NCI-H524 (cell line): ENCODE measurements at places on chromosomes 2 and 18.

GRCh38 chr2:143856978-143857377, 662.9 kb downstream of the ZEB2 start:
- DNase-seq = no peak

DNA sequence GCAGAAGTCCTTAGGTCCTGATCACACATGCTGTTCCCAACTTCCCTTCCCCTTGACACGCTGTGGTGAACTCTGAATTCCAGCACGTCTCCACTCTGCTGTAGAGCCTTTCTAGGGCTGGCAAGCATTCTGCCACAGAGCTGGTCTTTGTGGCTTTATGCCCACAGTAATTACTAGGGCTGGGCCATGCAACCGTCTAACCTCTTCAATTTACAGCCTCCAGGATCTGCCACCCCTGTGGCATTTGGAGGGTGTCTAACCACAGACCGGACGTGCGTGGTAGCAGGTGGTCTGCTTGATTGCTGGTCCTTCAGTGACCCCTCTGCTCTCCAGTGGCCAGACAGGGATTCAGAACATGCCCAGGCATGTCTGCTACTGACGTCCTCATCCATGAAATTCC, 43.1 kb upstream of the TGFA start:
- DNase-seq = no peak

DNA sequence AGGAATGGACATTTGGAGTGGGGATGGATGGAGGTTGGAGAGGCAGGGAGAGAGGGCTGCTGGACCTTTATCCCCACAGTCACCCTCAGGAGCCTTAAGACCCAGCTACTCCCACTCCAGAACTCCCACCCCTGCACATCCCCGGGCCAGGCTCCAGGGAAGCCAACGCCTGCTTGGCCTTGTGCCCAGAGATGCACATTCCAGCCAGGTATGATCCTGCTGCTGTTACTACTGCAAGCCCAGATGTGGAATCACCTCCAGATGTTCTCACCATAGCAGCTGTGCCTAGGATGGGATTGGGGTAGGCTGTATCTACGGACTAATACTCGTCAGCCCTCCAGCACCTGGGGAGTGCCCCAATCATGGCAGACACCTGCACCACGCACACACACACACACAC, 71.7 kb downstream of the ZFP36L2 start:
- DNase-seq = no peak

DNA sequence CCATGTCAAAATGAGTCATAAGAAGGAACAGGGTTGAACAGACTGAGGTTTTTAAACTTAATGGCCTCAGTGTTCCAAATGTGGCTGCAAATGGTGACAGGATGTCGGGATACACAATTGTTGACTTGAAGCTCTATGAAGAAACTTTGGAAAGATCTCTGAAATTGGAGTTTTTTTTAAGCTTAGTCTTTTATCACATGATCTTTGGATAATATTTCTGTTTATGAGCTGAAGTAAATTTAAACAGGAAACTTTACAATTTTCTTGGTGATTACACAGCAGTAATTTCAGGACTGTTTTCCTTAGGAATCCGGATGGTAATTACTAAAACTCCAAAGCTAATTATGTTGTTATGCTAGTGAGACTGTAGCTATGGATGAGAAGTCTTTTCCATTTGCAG, 199.1 kb upstream of the NRXN1 start:
- DNase-seq = no peak

DNA sequence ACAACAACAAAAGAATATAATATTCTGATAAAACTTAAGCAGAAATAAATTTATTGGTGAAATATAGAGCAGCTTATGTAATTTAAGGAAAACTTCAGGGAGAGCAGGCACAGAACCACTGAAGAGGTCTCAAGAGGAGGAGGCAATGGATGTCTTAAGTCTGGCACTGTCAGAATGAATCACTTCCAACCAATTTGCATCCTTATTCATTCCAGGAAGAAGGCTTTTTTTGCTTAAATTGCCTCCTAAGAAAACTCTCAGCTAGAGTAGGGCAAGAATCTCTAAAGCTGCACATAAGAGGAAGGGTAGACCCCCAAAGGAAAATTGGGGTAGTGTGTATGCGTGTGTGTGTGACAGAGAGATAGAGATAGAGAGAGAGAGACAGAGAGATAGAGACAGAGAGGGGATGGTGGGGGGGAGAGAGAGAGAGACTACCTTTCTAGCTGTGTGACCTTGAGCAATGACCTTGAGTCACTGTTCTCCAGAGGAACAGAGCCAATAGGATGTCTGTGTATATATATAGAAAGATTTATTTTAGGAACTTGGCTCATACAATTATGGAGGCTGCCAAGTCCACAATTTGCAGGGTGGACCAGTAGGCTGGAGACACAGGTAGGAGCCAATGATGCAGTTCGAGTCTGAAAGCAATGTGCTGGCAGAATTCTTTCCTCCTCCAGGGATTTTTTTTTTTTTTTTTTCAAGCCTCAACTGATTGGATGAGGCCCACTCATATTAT, 96.4 kb upstream of the LINC00305 start:
- no peak for DNase-seq

DNA sequence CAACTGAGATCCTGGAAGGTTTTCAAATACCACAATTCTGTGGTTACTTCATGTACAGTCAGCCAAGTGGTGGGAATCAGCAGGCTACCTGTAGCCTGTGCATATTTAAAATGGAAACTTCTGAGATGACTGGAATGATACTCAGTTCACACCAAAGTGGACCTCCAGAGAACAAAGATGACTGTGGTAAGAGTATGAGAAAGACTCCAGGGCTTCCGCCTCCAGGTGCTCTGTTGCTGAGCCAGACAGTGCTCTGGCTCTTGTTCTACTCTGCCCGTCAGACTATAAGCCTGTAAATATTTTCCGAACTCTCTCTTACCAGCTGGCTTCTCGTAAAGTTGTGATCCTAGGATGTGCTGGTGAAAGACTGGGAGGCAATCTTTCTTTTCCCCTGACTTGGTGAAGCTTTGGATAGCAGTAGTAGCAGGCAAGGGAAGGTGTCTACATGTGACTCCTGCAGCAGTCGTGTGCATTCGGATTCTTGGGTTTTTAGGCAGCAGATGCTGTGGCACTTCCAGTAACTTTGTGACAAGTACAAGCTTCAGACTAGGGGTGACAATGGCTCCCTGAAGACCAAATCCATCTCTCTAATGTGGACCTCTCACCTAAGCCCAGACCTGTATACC, 23.1 kb downstream of the ST3GAL5 start:
- DNase-seq = no peak

DNA sequence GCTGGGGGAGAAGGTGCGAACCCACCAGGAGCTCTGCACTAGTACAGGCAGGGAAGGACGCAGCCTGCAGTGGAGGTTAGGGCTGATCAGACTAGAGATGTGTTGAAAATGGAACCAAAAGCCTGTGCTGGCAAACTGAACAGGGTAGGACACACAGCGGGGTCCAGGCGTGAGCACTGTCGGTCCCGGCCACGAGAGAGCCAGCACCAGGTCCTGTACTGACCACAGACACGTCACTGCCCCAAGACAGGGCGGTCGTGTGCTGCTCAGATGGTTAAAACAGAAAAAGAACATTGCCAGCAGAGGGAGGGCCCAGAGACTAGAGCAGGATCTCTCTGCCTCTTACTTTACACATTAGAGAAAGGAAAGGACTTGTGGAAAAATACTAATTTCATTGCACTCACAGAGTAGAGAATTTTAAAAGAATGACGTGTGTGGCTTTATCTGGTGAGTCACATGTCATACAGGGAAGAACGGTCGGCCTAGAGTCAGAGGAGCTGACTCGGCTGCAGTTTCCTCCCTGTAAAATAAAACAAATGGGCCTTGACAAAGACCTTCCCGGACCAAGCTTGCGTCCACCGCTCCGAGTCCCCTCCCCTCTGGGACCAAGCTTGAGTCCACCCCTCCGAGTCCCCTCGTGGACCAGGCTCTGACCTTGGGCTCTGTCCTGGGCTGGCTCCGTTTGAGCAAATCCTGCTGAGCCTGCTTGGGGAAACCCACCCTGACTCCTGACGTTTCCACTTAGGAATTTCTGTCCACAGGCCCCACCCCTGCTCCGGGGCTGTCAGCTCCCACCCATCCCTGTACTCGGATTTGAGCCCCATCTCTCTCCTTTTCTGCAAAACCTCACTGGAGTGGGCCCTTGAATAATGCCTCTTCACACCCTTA, 16.7 kb upstream of the ADI1 start:
- DNase-seq = no peak

DNA sequence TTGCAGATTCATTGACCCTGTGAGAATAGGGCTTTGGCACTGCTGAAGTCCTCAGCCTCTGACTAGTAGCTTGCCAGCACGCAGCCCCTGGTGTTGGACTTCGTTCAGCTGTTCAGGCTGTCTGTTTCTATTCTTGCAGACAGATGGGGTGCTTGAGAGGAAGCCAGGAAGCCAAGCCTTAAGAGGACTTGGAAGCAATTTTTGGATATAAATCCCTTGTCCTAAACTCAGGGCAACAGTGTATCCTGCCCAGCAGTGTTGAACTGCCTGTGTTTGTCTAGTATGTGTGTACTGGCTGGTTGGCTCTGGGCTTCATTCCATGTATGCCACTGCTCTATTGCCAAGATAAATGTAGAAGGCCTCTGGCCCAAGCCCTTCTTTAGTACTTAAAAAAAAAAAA, 108.6 kb downstream of the COMMD1 start:
- DNase-seq = peak; percentile 95

- DNase-seq = no peak
These were observed 45.6 kb downstream of the MREG start for GRCh38 chr2:215967590-215968378.

DNA sequence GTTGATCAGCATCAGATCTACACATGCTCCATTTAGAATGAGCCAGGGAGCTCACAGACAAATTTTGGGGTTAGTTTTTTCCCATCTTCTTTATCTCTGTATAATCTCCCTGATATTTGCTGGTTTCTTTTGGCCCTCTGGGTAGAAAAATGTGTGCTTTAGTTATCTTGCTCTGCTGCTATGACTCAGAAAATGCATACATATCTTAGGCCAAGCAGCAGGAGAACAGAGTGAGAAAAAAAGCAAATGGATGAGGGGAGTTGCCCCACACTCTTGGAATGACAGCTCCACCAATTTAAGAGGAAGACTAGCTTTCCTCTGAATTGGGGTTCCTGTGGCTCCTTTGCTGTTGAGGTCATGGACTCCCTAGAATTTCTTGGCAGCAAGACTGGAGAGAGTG, 331.8 kb downstream of the KCNJ3 start:
- no peak for DNase-seq

DNA sequence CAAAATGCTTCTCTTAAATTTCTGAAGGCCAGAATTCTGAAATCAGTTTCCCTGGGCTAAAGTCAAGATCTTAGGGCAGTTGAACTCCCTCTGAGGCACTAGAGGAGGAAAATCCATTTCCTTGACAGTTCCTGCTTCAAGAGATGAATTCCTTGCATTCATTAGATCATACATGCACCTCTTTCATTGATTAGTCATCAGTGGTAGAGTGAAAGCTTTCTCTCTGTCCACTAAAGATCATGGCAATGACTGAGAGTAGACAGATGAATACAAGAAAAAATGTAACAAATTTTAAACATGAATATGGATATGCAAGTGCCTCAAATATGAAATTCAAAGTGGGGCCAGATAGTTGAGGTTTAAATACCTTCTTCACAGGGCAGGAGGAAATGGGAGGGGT, 693.4 kb upstream of the TMEFF2 start:
- DNase-seq = no peak

GRCh38 chr2:35081001-35081621, 1274.5 kb upstream of the CRIM1 start:
- no peak for DNase-seq
